CD4-positive, alpha-beta T cell treated with Interleukin-17A for 4 hours (primary cell): ENCODE measurements at places on chromosomes 3 and 15.

DNA sequence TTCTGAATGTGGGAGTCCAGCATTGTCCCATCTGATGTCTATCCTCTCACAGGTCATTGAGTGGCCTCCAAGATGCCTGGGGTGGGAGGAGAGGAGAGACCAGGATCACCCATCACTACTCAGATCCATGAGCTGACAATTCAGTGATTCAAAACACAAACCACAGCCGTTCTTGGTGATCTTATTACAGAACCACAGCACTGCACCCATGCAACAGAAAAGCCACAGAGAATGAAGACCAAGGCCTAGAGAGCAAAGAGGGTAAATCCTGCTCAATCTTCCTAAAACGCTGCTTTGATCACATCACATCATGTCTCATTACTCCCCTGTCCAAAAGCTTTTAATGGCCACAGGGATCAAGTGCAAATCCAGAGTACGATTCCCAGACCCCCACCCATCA, 23.5 kb downstream of the ANP32A start:
- DNase-seq, result no peak

- no peak for DNase-seq
These were observed 212.7 kb upstream of the P2RY1 start for GRCh38 chr3:152621967-152622810.

DNA sequence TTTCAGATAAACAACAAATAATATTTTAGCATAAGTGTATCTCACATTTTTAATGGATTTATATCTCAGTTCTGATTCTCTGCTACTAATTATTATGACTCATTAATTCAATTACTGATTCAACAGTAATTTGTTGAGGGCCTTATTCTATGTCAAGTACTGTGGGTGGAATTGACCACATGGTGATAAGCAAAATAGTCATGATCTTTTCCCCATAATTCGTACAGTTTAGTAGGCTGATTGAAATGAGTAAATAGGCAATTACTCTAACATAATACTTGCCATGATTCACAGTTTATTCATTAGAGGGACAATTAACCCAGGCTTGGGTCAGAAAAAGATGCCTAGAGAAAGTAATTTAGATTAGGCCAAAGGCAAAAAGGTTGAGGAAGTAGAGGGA, 60.9 kb upstream of the SLC4A7 start:
- DNase-seq, result no peak

- DNase-seq, result no peak
These were observed 36.2 kb downstream of the SLC30A4 start for GRCh38 chr15:45486317-45486716.

DNA sequence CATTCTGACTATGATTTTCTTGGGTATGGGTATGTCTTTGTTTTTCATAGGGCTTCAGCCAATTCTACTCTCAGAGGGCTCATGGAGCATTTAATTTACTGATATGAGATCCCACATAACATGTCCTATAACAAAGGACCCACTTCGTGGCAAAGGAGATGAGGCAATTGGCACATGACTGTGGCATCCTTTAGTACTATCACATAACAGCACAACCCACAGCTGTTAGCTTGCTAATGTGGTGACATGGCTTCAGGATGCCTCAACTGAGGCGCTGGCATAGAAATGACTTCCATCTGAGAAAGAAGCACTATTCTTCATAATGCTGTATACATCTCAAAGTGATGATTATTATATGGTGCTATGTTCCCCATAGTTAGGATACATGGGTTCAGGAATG, 48.1 kb upstream of the RFX7 start:
- no peak for DNase-seq

GRCh38 chr3:73530022-73530396, 94.7 kb downstream of the PDZRN3 start:
- no peak for DNase-seq

GRCh38 chr3:39277893-39278615, 1.8 kb downstream of the CX3CR1 start:
- no peak for DNase-seq

DNA sequence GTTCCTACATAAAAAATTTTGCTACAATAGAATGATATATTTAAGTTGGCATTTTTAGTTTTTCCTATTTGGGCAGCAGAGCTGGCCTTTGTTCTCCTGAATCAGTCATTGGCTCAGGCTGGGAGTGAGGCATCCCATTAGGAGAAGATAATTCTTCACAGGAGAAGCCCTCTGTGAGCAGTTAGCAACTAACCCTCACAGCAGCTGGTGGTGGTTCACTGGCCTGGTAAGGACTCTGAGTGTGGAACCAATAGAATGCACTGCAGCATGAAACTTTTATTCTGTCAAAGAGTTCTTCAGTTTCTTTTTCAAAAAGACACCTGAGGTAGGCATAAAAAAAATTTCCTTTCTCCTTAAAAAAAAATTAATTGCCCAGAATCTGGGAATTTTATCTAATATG, 562.6 kb downstream of the ZNF385D start:
- no peak for DNase-seq

- DNase-seq, result no peak
These were observed 81.1 kb downstream of the CCK start for GRCh38 chr3:42184651-42185443.

DNA sequence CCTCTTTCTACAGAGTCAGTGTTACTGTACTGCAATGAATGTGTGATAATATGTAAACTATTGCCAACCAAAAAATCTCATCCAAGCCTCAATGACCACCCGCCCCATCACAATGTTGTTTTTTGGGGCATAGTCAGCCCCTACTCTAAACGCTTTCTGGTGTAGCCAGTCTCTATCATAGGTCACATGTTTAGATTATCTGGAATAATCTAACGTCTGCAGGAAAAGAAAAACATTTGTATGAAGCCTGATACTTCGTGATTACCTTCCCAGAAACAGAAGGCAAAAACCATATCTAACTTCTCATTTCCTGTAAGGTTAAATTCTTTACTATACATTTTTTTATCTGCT, 1331.8 kb upstream of the GBE1 start:
- DNase-seq, result no peak

DNA sequence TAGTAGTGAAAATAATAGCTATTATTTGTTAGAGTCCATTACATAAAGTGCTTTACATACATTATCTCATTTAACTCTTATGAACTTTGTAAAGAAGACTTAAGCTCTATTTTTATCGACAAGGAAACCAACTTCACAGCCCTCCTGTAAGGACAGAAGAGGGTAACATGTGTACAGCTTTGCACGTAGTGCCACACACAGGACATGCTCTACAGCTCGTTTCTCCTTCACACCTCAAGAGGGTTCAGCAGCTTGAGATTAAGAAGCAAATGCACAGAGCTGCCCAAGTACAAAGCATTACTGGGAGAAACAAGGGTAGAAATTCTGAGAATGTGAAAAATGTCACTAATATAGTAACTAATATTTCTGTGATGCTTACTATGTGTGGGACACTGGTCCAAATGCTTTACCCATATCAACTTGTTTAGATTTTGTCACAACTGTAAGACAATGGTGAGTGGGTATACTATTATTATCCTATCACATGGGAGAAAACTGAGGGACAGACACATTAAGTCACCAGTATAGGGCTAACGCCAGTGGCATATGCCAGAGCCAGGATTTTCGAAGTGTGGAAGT, 327.8 kb downstream of the CTNNB1 start:
- no peak for DNase-seq

DNA sequence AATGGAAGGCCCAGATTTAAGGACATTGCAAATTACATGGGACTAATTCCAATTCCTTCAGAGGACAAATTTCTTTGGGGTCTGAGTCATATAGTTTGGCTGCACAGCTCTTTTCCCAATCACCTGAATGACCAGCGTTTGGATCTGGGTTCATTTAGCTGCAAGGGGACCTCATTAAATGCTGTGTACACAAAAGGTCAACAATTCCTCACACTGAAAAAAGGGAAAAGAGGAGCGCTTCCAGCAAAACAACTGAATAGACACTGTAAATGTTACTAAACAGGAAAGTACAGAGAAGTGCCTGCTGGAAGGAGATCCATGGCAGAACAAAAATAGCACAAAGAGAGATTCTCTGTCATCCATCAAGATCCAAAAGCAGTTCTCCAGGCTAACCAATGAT, 356.0 kb upstream of the LMCD1 start:
- DNase-seq, result no peak

- DNase-seq, result no peak
These were observed 111.1 kb downstream of the FMN1 start for GRCh38 chr15:33083232-33084081.

DNA sequence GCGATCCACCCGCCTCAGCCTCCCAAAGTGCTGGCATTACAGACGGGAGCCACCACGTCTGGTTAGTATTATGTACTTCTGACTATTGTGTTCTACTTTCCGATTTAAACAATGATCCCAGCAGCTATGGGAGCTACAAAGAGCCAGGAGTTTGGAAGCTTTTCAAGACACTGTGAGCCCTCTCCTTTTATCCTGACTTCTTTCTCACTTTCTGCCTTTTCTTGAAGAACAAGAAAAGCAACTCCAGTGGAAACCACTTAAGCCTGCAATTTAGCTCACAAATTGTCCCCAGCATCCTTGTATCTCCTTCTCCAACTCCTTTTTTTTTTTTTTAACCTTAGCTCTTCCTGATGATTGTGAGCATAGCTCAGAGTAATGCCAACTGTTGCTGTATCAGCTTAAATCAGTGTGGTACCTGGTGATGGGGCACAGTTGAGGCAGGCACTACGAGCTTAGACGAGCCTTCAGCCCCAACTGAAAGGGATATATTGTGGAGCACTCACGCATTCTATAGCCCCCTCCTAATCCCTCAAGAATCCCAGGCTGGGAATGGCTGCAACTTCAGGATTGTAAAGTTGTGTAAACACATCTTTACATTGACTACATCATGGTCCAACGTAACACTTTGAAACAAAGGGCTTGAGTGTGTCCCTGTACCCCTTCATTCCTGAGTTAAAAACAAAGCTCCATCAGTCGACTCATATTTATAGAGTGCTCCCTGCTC, 677.0 kb downstream of the FHIT start:
- no peak for DNase-seq

DNA sequence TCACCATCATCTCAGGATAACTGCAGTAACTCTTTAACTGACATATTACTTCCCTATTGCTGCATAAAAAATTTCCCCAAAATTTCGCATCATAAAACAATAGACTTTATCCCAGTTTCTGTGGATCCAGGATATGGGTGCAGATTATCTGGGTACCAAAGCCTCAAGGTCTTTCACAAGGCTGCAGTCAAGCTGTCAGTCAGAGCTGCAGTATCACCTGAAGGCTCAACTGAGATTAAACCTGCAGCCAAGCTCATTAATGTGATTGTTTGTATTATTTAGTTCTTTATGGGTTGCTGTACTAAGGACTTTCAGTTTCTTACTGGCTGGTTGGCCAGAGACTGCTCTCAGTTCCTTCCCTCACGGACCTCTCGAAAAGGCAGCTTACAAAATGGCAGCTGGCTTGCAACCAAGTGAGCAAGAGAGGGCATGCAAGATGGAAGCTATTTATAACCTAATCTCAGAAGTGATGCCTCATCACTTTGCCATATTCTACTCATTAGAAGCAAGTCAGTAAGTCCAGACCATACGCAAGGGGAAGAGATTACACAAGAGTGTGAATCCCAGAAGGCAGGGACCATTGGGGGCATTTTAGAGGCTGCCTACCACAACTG, 54.9 kb downstream of the DCUN1D1 start:
- DNase-seq, result no peak

DNA sequence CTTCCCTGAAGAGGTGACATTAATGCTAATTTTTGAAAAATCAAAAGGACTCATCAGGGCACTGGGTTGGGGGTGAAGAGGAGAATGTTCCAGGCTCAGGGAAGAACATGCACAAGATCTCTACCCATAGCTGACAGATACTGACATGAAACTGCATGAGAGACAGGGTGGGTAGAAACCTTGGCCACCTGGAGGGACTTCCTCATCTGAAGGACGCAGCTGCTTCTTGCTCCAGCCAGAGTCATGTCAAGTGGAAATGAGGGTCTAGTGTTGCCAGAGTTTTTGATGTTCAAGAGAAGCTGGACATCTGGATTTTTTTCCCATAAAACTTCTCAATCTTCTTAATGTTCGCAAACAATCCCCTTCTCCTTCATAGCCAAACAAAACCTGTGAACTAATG, 29.7 kb downstream of the AMOTL2 start:
- DNase-seq, result no peak

DNA sequence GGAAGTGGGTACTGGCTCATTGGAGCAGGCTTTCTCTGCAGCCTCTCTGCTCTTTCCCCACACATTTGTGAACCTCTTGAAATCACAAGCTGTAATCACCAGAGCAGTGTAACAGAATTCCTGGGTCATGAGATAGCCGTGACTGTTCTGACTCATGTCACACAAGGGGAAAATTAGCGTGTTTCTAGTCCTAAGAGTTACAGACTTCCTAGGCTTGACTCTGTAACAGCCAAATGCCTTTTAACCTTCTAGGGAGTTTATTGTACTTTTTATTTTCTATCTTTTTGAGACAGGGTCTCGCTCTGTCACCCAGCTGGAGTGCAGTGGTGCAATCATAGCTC, 54.7 kb upstream of the TRAK1 start:
- DNase-seq, result no peak

- no peak for DNase-seq
These were observed 105.8 kb upstream of the ARL6 start for GRCh38 chr3:97658668-97659285.

GRCh38 chr3:88509582-88509981, 359.8 kb downstream of the C3orf38 start:
- no peak for DNase-seq

DNA sequence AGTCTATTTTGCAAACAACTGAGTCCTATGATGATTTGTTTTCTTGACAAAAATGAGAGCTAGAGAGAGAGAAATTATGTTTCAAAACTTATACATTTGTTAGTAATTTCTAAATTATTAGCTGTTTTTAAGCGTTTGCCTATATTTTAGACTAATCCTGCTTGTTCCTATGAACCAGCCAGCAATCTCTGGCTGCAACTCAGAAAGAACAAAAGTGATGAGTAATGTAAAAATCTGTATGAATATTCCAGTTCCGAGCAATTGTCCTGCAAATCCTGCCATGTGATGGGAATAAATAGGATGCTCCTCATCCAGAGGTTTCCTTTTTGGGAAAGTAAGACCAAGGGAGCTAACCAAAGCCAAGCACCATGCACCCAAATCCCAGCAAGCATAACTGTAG, 228.3 kb upstream of the GBE1 start:
- DNase-seq, result no peak

GRCh38 chr15:66737243-66738010, 35.4 kb downstream of the SMAD6 start:
- DNase-seq, result no peak

- DNase-seq, result no peak
These were observed 42.9 kb downstream of the CFAP20DC start for GRCh38 chr3:59006634-59007517.

GRCh38 chr3:188687389-188687788, 484.4 kb upstream of the TPRG1 start:
- DNase-seq, result no peak

- DNase-seq, result no peak
These were observed 33.0 kb downstream of the TRIM42 start for GRCh38 chr3:140710711-140711389.

DNA sequence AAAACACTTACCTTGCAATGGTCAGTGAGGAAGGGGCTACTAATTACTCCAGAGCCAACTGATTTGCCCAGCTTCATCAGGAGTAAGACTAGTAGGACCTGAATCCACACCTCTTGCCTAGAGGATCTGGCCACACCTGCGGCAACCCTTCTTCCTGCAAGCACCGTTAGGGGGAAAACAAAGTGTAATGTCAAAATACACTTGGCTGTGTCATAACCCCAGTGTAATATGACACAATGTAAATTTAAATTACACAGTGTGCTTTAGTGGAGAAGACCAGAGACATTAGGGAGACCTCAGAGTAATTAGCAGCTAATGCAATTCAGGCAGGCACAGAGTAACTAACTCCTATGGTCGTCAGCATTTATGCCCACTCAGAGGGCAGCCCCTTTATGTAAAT, 308.5 kb upstream of the ARRDC4 start:
- no peak for DNase-seq
